ENCODE measurements at places on chromosomes 11 and 22. TPM values are rescaled to one million over a fixed set of nuclear protein-coding genes. Genes with fewer than 3 reads are reported as not detected.

MYRF gene
- total RNA-seq, result not detected

AP1B1 gene
- 40.3 TPM for total RNA-seq

OR8A1 gene
- total RNA-seq, result not detected

SEC14L2 gene
- 11.6 TPM for total RNA-seq

BBOX1 gene
- not detected for total RNA-seq
